ENCODE measurements at places on chromosomes 7 and 10.

- DNase-seq: no peak
These were observed 117.0 kb upstream of the AMPH start for GRCh38 chr7:38748056-38748610.

DNA sequence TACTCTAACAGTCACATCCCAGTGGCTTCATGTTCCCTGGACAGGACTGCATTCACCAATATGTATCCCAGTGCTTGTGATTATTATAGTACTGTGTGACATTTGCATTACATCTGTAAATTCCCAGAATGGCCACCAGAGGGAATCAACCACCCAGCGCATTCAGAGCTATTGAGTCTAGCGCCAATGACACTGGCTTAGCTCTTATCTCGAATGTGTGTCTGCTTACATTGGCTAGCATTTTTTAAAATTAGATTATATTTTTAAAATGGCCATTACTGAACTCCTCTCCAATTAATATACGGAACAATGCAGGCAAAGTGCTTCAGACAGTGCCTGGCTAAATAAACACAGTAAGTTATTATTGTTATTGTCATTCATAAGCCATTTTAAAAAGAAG lies 36.3 kb downstream of the TRIL start:
- DNase-seq: peak; percentile 28

DNA sequence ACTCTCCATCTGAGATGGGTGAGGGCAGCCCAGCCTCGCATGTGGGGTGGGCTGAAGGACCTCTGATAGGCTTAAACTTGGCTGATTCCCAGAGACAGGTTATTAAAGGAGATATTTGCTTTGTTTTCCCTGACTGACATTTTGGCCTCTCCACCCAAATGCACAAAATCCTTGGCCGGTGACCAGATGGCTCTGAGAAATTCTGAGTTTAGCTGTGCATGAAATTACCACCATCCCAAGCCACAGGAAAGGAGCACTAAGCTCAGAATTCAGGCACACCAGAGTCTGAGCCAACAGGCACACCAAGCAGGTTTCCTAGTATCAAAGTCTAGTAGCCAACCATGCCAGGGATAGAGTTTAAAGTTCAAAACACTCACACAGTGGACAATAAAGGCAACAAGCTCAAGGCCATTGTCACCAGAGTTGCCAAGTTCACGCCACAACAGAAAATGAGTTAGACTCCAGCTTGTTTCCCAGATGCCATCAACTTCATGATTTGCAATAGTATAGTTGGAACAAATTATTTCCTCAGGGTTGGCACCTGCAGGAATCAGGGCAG lies 387.6 kb downstream of the KCNMA1 start:
- no peak for DNase-seq

- DNase-seq: no peak
These were observed 608.5 kb upstream of the GALNT17 start for GRCh38 chr7:70523249-70523988.

DNA sequence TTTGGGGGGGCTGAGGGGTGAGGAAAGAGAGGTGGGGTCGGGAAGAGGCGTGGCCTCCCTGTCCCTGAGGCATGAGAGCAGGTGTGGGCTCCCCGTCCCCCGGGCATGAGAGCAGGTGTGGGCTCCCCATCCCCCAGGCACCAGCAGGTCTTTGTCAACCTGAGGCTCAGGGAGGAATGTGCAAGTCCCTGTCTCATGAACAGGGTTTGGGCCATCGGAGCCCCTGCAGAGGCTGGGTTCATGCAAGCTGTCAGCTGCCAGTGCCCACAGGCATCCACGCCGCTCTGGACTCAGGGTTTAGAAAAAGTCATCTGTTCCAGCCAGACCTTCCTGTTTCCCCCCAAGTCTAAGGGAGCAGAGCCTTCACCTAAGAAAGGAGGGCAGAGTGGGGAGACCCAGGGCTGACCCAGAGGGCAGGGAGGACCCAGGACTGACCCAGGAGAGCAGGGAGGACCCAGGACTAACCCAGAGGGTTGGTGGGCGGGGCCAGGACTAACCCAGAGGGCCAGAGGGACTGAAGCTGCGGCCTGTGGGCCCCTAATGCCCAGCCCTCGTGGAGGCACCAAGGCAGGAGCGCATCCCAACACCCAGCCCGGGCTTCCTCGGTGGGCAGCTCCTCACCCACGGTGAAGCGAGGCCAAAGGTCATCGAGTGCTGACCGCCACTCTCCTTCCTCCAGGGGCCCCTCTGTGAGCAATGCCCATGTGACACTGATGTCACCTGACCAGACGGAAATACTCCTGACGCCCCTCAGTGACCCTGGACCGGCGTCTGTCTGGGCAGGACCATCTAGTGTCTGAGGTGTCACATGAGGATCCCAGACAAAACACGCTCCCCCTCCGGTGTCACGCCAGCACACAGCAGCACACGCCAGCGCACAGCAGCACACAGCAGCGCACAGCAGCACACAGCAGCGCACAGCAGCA lies 28.9 kb upstream of the GPR146 start:
- DNase-seq: no peak

- DNase-seq: no peak
These were observed 18.3 kb downstream of the INPP5A start for GRCh38 chr10:132555648-132556575.

- no peak for DNase-seq
These were observed 3.3 kb downstream of the LFNG start for GRCh38 chr7:2522780-2523433.

DNA sequence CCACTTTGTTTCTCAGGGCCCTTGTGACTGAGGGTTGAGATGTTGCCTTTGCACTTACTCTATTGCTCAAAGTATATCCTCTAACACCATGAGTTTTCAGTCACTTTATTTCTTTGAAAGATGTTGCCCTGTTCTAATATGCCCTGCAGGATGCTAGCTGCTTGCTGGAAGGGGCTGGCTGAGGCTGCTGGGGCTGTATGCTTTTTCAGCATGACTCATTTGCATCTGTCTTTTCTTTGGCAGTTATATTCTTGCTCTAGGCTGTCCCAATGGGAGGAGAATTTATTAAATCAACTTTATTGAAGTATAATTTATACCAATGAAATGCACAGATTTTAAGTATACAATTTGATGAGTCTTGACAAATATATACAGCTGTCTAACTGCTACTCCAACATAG lies 157.7 kb downstream of the PLPP4 start:
- no peak for DNase-seq

GRCh38 chr7:6290319-6290741 lies 17.9 kb upstream of the CYTH3 start:
- DNase-seq: no peak

DNA sequence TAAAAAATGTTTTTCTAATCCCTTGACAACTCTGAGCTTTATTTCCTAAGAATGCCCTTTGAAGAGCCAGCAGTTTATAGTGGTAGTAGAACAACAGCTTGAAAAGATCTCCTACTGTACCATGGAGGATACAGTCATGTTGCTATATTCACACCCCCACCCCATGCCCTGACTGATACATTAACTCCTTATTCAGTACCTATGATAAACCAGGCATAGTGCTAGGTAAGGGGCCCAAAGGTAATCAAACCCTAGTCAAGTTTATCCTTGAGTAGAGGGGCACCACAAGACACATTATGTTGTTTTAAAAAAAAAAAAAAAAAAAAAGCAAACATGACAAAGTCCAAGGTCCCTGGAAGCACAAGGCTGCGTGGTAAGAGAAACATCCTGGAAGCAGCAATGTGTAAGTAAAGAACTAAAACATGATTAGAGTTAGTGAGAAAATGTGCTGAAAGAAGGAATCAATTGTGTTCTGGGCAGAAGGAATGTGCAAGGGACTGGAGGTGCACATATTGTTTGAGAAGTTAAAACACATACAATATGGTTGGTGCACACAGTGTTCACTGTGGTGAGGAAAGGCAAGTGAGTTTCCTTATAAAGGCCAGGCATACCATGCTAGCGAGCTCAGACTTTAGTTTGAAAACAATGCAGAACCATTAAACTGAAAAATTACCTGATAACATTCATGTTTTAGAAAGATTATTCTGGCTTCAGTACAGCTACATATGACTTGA lies 51.2 kb downstream of the PDE1C start:
- no peak for DNase-seq

DNA sequence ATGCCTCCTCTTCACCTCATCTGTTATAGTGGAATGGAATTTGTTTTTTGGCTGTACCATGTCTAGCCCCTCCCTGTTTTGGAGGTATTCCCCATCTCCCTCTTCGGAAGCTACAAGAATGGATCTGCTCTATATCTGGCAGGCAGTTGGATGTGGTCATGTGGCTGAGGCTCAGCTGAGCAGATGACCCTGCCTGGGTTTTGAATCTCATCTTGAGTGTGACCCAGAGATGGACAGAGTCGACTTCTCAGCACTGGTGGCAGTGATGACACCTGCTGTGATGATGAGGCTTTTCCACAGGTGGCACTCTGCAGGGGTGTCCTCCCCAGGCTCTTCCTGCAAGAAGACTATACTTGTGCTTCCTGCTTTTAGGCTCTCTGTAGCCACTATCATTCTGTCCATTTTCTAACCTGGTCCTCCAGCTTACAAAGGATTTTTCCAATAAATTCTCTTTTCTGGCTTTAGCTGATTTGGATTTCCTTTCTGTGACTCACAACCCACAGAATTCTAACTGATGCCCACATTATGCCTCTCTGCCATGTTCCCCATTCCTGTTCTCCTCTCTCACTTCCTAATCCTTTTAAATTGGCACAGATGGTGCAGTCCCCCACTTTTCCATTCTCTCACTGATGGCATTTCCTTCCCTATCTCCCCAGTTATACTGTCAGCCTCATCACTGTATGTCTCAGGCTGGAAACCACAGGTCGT lies 7.5 kb upstream of the ARHGAP22 start:
- DNase-seq: no peak

DNA sequence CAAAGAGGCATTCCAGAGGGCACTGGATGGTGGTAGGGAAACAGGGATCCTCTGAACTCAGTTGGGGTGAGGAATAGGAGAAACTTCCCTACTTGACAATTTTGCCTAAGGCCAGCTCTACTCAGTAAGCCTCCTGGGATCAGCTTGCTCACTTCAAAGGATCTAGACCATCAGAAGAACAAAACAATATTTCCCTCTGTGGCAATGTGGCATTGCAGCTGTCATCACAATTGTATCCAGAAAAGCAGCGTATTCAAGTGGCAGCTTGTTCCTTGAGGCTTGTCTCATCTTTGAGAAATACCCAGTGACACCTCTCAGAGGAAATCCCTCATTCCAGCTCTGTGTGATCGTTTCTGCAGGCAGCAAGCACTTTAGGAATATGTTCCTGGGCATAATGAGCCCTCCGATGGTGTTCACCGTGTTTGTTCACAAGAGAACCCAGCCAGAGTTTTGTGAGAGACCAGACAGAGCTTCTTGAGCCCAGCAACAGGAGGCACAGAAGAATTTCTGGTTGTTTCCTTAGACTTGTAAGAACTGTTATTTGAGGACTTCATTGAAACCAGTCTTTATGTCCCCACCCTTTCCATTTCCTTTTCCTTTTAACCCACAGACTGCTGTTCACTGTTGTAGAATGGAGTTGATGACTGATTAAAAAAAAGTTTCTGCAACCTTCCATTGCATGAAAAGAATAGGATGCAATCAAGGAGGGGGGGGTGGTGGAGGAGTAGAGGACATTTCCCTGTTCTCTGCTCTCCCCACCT lies 747.3 kb downstream of the LRMDA start:
- no peak for DNase-seq

DNA sequence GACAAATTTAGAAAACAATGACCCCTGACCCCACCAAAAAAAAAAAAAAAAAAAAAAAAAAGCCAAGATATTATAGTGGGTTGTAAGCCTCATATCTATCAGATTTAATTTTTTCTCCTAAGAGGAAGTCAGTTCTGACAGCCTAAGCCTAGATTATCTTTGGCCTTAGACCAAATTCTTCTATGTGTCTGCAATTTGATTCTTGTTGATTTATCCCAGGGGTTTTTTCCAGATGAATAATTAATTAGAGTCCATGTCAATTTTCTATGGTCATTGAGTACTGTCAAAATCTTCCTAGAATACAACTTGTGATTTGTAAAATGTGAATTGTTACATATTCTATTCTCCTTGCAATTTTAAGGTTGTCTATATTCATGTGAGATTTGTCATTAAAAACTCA lies 151.6 kb upstream of the CACNA2D1 start:
- no peak for DNase-seq

DNA sequence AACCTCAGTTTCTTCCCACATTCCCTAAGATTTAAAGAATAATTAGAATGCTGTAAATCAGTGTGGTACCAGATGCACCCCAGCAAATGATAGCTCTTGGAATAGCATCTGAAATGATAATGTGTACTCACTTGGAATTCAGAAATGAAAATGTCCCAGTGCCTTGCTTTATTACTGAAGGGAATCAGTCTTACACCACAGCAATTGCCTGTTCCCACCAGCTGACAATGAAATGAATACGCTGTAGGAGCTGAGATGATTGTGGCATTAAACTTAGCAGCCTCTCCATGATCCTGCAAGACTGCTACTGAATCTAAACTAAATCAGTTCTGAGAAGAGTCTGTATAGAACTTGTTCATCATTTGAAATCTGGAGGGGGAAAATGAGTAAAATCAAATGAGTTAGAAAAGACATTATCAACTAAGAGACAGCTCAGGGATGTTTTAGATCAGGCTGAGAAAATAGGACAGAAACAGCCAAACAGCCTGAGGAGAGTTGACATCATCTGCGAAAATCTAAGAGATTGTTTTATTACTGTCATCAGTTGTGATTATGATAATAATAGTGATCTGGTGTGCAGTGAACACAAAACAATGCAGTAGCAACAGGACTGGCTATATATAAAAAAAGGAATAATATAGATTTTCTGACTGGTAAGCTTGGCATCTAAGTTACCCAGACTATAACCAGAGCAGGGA lies 108.6 kb upstream of the SLC13A1 start:
- no peak for DNase-seq

GRCh38 chr7:1220977-1221745 lies 11.5 kb upstream of the UNCX start:
- no peak for DNase-seq

- DNase-seq: no peak
These were observed 16.1 kb upstream of the NDST2 start for GRCh38 chr10:73827346-73828089.

DNA sequence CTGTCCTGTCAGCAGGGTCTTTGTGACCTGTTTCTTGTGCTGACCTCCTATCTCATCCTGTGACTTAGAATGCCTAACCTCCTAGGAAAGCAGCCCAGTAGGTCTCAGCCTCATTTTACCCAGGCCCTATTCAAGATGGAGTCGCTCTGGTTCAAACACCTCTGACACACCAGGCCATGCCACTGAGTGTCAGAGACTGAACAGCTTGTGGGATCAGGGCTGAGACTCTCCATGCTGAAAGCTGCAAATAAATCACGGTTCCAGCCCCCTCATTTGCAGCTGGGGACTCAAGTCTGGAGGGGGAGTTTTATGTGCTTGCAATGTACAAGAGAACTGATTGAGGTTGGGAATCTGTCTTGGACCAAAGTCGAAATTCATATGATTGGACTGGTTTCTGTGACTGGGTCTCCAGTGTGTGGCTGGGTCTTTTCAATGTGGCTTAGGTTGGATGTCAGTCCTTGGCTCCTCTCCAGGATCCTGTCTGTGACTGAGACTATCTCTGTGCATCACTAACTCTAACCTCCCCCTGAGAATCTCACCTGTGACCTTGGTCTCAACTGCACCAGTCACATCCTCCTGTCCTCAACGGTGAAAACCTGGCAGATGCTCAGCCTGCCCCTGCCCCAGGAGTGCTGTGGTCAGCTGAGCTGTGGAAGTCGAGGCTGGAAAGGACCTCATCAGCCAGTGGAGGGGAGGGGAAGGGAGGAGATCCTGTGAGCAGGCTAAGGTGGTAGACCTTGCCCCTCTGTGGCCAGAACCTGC lies 11.7 kb downstream of the PRF1 start:
- no peak for DNase-seq

All from activated CD4-positive, alpha-beta T cell treated with anti-CD3 and anti-CD28 coated beads for 4 hours (primary cell).